ENCODE measurements at places on chromosomes 13 and 19.

- no peak for DNase-seq
Observed at GRCh38 chr13:51207881-51208280, 14.3 kb upstream of the FAM124A start.

DNA sequence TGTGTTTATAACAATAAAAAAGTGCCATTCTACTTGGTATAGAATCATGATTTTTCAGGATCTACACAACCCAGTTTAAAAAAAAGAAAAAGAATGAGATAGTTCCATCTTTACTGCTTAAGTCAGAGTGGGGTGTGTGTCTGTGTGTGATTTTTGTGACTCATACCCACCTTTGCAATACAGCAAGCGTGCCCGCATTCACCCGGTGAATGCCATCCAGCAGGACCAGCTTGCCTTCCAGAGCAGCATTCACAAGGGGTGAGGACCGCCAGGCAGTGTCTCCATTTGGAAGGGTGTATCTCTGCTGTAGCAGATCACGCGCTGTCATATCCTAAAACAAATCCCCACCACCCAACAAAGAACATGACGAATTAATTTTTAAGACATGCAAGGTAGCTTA is 127.7 kb downstream of the VWA8 start:
- no peak for DNase-seq

GRCh38 chr19:18021121-18021755 is 13.3 kb downstream of the ARRDC2 start:
- DNase-seq = no peak

DNA sequence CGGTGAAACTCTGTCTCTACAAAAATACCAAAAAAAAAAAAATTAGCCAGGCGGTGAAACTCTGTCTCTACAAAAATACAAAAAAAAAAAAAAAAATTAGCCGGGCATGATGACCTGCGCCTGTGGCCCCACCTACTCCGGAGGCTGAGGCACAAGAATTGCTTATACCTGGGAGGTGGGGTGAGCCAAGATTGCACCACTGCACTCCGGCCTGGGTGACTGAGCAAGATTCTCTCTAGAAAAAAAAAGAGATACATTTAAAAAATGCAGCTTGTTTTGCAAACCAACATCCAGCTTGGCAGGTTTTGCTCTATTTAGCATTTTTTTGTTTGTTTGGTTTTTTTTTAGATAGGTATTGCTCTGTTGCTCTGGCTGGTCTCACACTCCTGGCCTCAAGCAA is 6.7 kb upstream of the PGPEP1 start:
- DNase-seq = no peak

DNA sequence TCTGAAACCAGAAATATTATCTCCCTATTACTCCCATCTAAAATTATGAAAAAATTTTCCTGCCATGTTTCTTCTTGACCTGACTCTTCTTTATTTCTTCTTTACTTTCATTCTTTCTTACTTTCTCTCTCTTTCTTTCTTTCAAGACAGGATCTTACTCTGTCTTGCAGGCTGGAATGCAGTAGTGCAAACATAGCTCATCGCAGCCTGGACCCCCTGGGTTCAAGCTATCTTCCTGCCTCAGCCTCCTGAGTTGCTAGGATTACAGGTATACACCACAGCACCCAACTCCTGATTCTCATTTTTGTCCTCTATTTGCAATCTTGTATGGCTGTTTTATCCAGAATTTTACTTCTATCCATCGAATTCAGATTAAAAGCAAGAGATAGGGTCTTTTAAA is 631.1 kb downstream of the TBC1D4 start:
- no peak for DNase-seq

- DNase-seq = no peak
Observed at GRCh38 chr13:111082240-111082639, 32.9 kb upstream of the ARHGEF7 start.

- no peak for DNase-seq
Observed at GRCh38 chr13:59354665-59355369, 808.9 kb downstream of the DIAPH3 start.

DNA sequence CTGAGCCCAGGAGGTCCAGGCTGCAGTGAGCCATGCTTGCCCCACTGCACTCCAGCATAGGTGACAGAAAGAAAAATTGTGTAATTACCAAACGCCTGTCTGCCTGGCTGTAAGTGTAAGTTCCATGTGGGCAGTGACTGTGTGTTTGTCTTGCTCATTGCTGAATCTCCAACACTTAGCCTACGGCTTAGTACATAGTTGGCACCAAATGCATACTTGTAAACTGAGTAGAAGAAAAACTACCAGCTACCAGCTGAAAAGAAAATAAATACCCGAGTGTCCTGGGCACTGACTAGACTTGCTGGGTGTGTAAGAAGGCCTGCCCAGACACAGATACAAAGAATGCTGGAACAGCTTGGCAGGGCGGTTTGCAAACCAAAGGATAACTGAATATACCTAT is 2.7 kb upstream of the CEBPG start:
- DNase-seq = no peak

- peak; percentile 83 for DNase-seq
Observed at GRCh38 chr19:47109541-47110375, 3.8 kb downstream of the ZC3H4 start.

DNA sequence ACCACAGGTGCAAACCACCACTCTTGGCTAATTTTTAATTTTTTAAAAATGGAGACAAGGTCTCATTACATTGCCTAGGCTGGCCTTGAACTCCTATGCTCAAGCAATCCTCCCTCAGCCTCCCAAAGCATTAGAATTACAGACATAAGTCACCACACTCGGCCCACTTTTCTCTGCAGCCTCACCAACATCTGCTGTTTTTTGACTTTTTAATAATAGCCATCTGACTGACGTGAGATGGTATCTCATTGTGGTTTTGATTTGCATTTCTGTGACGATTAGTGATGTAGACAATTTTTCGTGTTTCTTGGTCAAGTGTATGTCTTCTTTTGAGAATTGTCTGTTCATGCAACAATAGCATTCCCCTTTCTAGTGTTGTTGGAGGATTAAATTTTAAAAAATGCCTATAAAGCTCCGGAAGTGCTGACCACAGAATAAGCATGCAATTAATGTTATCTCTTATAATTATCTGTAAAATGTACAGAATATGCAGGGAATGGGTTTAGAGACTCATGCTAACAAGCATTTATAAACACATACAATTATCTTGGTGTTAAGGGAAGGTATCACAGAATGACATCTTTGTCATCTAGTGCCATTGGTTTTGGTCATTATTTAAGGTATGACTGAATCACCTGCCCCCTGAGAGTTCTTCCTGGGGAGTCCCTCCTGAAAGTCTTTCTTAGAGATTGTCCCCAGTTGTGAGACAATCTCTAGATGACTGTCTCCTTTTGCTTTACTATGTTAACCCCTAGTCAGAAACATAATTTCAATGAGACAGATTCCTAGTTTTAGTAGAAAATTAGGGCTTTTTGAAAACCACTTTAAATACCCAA is 118.5 kb upstream of the SERTM1 start:
- DNase-seq = no peak

GRCh38 chr19:55460670-55461258 is 678 bp downstream of the ISOC2 start:
- peak; percentile 76 for DNase-seq

GRCh38 chr13:90362707-90363106 is 984.8 kb upstream of the MIR17HG start:
- DNase-seq = no peak

DNA sequence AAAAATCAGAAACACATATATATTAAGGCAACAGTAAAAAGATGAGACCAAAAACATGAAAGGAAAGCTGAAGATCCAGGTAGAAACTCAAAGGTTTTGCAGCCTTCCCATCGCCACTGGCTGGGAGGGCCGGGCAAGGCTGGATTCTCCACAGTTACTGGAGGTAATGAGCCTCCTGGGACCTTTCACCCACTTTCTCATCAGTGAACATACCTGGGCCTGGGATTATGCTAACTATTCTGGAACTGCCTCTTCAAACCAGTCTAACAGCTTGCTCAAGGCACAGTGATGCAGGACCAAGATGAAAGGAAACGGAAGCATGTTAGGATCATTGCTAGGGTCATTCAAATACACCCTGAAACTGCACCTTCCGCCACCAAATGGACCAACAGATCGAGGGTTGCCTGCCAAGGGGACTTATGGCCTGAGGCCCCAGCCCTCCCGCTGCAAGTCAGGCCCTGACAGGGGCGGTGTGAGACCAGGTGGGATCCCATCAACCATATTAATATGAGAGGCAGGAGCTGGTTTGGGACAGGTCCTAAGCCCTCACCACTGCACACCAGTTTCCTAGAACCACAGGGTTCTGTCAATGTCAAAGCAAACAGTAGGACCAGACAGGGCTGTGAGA is 28.4 kb upstream of the ATP12A start:
- no peak for DNase-seq

DNA sequence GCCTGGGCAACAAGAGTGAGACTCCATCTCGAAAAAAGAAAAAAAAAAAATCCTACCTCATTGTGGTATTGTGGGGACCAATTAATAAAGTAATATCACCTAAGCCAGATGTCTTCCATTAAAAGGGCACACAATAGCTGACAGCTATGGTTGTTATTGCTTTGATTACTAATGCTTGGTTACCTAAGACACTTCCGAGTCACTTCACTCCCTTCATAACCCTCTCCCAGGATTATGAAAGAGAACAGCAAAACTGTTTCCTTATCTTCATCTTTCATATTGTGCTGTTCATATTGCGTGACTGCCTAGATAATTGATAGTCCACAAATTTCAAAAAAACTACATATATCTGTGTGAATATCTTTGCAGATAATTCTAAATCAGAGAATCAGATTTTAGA is 10.3 kb upstream of the HSPH1 start:
- DNase-seq = no peak

- DNase-seq = no peak
Observed at GRCh38 chr13:112161521-112162301, 94.8 kb downstream of the SOX1 start.

DNA sequence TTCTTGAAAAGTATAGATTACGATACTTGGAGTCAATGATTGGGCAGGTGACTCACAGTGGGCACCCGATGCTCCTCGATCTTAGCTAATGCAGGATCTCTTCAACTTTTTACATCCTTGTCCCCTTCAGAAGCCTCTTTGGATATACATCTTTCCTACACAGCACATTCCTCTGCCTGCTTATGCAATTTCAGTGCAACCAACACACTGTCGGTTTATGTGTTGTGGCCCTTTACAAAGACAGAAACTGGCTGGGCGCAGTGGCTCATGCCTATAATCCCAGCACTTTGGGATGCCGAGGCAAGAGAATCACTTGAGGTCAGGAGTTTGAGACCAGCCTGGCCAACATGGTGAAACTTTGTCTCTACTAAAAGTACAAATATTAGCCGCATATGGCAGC is 2.6 kb downstream of the GPR42 start:
- DNase-seq = peak; percentile 0

DNA sequence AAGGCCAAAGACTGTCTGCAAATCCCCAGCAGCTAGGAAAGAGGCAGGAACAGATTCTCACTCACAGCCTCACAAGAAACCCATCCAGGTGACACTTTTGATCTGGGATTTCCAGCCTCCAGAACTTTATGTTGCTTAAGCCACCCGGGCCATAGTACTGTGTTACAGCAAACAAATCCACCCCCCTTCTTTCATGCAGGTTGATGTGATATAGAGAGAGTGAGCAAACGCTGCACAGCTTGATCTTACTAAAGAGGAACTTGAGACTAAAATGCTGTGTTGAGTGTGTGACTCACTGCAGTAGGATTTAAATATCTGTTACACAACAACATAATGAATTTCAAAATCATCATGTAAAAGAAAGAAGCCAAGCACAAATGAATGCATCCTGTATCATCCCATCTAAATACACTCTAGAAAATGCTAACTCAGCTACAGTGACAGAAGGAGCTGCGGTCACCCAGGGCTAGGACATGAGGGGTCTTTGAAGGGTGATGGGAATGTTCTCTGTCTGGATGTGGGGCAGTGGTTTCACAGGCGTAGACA is 32.2 kb downstream of the RCBTB2 start:
- DNase-seq = no peak

GRCh38 chr19:33795370-33796163 is 1.1 kb upstream of the KCTD15 start:
- peak; percentile 86 for DNase-seq

- DNase-seq = no peak
Observed at GRCh38 chr19:5337708-5338655, 2.6 kb downstream of the PTPRS start.

GRCh38 chr13:20125129-20125782 is 35.6 kb downstream of the GJA3 start:
- DNase-seq = peak; percentile 94

- DNase-seq = no peak
Observed at GRCh38 chr19:16283210-16284061, 41.2 kb upstream of the KLF2 start.

DNA sequence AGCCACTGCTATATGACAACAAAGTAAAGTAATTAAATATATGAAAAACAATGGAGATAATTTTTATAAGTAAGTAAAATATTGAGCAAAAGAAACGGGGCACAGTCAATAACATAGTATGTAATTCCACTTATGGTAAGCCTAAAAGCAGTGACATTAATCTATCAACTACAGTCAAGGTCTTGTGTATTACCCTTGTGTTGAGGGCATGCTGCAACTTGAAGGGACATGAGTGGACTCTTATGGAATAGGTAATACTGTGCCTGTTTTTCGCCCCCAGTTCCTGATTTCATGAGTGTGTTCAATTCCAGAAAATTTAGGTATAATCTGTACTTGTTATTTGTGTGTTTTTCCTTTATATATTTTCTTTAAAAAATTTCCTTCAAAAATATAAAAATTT is 201.3 kb upstream of the SLITRK6 start:
- no peak for DNase-seq

DNA sequence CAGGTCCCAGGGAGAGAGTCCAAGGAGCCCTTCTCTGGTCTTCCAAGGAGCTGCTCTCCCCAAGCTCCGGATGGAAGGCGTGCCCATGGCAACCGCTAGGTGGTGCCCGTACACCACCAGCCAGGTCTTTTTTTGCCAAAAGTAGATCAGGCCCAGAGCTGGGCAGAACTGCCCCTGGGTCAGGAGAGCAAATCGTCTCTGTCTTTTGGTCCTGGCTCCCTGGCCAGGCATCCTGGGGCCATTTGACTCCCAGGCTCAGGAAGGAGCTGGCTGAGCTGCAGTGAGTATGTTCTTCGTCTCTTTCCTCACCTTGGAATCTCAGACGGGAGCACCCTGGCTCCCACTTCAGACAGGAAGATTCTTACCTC is 24.6 kb upstream of the BCL3 start:
- peak; percentile 77 for DNase-seq

DNA sequence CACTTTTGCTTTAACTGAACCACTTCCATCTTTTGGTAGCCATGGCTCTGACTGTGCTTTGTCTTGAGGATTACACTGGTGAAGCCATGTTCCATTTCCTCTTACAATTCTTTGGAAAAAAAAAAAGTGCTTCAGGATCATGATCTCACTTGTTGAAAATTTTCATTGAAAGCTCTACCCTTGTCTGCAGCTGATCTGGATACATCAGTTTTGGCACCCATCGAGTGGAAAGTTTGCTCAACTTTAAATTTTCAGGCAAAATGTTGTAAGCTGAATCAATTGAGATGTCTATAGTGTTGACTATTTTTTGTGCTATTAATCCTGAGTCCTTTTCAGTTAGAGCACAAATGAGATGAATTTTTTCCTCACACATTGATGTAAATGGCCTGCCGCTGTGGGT is 48.3 kb upstream of the RFXAP start:
- no peak for DNase-seq

Measured in SK-MEL-5 (cell line).